ENCODE measurements at places on chromosomes 3 and 15.

DNA sequence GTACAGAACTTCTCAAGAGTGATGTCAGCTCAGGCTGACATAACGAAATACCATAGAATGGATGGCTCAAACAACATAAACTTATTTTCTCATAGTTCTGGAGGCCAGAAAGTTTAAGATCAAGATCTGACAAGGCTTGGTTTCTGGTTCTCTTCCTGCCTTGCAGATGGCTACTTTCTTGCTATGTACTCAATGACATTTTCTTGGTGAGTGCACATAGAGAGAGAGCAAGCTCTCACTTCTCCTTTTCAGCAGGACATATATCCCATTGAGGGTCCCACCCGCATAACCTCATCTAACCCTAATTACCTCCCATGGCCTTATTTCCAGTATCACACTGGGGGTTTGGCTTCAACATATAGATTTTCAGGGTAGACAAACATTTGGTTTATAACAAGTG is 1072.1 kb downstream of the PLOD2 start:
- DNase-seq, result no peak

- no peak for DNase-seq
Observed at GRCh38 chr15:80127911-80128310, 24.9 kb upstream of the FAH start.

GRCh38 chr3:31996195-31996594 is 14.6 kb downstream of the ZNF860 start:
- no peak for DNase-seq

GRCh38 chr3:52493232-52494017 is 1.7 kb upstream of the STAB1 start:
- DNase-seq, result no peak

GRCh38 chr3:176079785-176080184 is 1117.5 kb downstream of the TBL1XR1 start:
- no peak for DNase-seq

DNA sequence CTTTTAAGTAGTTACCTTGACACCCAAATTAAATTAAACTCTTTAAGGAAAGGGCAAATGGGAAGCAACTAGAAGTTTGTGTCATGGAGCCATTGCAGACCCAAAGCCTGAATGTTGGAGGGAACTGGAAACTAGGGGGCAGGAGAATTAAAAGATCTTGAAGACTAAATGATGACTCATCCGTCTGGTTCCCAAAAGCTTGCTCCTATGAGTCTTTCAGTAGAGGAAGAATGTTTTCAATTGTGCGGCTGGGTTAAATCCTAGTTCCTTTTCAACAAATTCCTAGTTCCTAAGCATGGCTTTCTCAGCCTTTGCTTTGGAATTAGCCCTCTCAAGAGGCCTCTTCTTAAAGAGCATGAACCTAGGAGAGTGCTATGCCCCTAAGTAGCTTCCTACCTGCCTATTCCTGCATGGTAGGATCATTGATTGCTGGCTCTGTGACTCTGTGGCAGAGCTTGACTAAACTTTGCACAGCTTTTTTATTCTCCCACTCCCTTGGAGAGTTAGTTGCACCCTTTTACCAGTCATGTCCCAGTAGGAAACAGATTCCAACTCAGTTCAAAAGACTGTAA is 17.7 kb downstream of the CLEC3B start:
- no peak for DNase-seq

GRCh38 chr3:172402892-172403643 is 45.2 kb downstream of the GHSR start:
- no peak for DNase-seq

GRCh38 chr3:61687663-61688306 is 126.4 kb downstream of the PTPRG start:
- no peak for DNase-seq

DNA sequence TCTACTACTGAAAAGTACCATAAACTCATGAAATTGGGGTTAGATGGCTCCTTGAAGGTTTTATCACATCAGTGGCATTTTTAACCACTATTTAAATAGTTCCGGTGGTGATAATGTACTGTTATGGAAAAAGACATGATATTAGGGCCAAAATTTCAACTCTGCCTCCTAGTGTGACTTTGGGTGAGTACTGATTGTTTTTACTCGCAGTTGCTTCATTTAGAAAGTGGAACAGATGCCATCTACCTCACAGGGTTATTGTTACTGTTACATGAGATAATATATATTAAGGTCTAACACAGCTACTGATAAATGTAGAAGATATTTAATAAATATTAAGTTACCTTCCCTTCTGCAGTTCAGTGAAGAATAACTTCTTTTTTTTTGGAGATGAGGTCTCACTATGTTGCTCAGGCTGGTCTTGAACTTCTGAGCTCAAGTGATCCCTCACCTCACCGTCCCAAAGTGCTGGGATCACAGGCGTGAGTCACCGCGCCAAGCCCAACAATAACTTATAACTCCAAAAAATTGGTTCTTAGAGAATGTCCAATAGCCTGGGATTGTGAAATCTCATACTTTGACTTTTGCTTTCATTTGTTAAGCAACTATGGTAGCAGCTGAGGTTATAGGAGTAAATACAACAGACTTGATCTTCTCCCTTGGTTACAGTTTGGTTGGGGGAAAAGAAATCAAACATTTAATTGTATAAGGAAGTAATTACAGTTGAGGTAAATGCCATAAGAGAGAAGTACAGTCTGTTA is 48.3 kb downstream of the MEF2A start:
- DNase-seq, result no peak

- DNase-seq, result no peak
Observed at GRCh38 chr3:56802790-56803189, 1.0 kb upstream of the ARHGEF3 start.

- no peak for DNase-seq
Observed at GRCh38 chr15:29067949-29068348, 182.2 kb downstream of the APBA2 start.

DNA sequence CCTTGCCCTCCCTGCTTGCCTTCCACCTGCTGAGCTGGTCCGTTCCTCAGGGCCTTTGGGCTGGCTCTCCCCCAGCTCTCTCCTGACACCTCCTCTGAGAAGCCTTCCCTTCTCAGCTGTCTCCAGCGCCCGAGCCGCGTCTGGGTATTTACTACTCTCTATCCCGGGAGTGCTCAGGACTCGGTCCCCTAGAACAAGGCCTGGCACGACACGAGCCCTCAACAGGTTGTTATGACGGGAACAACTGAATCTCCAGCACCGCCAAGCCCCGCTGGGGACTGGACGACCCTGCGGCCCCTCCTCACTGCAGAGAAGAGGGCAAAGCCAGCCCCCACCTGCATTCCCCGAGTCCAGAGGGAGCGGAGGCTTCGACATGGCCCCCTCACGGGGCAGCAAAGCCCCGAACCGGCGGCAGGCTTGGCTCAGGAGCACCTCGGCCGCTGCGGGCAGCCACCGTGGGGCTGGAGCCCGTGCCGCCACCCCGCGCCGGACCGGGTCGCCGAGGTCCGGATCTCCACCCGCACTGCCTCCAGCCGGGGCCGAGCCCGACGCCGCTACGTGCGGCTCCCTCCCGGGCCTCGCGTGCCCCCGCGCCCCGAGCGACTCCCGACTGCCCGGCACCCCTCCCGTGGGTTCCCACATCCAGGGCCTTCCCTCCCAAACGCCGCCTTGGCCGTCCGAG is 792 bp downstream of the TPRA1 start:
- no peak for DNase-seq

- no peak for DNase-seq
Observed at GRCh38 chr3:13529196-13530112, 19.5 kb upstream of the FBLN2 start.

DNA sequence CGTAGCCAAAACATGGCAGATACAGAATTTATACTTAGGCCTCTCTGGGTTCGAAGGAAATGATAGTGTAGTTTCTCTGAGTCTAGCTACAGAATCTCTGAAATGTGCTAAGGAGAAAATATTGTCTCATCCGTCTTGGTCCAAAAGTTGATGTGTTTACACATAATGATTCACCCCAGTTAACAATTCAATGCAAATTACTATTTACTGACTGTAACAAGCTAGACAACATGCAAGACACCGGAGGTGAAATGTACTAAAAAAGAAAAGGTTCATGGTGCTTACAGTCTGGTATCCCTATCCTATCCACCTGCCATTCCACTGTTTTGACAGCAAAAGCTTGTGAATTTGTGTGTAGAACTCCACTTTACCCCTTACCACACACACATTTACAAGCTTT is 146.8 kb downstream of the SUCLG2 start:
- no peak for DNase-seq

DNA sequence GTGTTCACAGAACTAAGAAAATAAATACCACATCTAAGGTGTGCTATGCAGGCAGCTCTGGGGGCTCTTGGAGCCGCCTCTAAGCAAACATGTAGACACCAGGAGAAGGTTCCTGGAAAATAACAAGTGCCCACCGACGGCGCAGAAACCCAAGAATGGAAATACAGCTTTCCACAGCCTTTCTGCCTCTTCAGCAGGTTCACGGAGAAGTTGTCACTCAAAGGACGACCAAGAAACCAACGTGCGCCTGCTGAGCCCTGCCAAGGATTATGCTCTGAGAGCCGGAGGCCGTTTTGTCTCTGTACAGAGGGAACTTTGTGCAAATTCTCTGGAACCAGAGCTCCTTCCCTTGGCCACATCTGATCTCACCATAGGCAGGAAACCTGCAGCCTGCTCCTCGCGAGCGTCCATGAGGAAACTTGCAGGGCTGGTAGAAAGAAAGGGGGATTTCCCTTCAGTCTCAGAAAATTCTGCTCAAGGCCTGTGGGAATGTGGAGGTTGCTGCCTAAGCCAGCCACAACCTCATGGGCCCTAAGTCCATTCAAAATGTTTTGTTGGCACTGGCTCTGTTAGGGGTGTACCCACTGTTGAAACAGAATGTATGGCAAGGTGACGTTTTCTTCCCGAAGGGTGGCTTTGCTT is 40.6 kb upstream of the ETV5 start:
- no peak for DNase-seq

GRCh38 chr3:18630295-18630694 is 205.2 kb upstream of the SATB1 start:
- no peak for DNase-seq
